ENCODE measurements at places on chromosomes 7 and 10.

DNA sequence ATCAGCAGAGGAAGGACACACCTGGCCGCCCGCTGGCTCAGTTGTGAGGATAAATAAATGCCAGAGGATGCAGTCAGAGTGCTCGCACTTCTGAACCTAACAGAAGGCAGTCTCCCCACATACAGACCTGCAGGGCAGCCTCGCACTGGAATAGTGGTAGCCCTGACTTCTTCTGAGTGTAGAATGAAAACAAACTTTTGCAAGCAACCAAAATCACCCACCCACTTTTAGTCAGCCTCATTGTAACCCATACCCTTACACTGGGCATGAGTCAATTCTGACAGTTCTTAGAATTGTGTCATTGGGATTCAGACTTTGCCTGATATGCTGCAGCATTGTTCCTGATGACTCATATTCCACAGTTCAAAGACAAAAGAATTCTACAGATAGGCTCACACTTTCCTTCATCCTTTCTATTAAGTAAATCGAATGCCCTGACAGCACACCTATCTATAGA is 167.0 kb upstream of the CDK1 start:
- peak; percentile 82 for DNase-seq

GRCh38 chr7:102463841-102464576 is 654 bp downstream of the ALKBH4 start:
- DNase-seq: no peak

- peak; percentile 5 for DNase-seq
These were observed 235.7 kb downstream of the AGMO start for GRCh38 chr7:15326044-15326644.

- no peak for DNase-seq
These were observed 21.5 kb downstream of the C10orf53 start for GRCh38 chr10:49700997-49701396.

GRCh38 chr10:71316786-71317160 is 2.3 kb upstream of the SLC29A3 start:
- no peak for DNase-seq

GRCh38 chr10:62402508-62402907 is 28.3 kb downstream of the ZNF365 start:
- DNase-seq: no peak

GRCh38 chr10:131998050-131998844 is 16.5 kb upstream of the BNIP3 start:
- no peak for DNase-seq

GRCh38 chr10:48784031-48784430 is 99.4 kb downstream of the WDFY4 start:
- no peak for DNase-seq

GRCh38 chr7:18202315-18203045 is 174.8 kb upstream of the PRPS1L1 start:
- no peak for DNase-seq
